ENCODE measurements at places on chromosomes 12 and 14.

GRCh38 chr12:114407842-114408411 is 2.0 kb upstream of the TBX5 start:
- DNase-seq, result no peak

GRCh38 chr12:14018080-14018479 is 36.7 kb upstream of the GRIN2B start:
- no peak for DNase-seq

- DNase-seq, result no peak
These were observed 23.5 kb upstream of the SEL1L start for GRCh38 chr14:81557146-81557545.

DNA sequence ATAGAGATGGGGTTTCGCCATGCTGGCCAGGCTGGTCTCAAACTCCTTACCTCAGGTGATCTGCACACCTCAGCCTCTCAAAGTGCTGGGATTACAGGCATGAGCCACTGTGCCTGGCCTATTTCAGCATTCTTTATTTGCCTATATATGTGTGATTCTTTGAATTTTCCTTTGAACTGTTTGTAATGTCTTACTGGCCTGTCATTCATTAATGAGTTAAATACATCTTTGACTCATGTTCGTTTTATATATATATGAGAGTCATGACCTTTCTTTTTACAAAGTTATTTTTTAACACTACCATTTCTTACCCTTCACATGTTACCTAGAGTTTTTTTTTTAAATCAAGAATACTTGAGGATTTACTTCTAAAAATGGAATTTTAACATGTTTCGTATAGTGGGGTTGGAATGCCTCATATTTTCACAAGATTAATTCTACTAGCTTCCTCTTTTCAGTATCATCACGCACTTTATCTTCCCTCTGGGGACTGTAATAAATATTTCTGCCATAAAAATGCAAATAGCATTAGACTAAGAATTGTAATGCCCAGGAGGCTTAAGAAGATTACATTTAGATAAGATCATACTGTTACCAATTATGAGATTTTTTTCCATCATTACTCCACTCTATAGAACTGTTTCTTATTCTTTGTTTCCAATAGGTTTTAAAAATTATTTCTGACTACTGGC is 66.7 kb downstream of the NTN4 start:
- no peak for DNase-seq

DNA sequence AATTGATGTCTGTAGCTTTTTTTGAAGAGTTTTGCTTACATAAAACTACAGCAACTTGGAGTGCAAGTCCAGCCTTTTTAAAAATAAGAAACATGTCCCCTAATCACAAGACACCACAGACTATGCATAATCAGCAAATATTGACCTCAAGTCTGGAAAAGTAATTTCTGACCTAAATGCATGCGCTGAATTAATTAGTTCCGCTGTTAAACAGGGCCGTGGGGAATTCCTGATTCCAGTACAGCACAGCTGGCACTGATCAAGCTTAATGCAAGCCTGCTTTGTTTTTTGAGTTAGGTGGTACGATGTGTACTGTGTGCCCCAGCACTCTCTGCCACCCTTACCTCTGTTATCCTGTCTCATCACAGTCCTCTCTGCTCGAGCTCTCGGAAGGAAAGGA is 9.2 kb downstream of the MLH3 start:
- no peak for DNase-seq

DNA sequence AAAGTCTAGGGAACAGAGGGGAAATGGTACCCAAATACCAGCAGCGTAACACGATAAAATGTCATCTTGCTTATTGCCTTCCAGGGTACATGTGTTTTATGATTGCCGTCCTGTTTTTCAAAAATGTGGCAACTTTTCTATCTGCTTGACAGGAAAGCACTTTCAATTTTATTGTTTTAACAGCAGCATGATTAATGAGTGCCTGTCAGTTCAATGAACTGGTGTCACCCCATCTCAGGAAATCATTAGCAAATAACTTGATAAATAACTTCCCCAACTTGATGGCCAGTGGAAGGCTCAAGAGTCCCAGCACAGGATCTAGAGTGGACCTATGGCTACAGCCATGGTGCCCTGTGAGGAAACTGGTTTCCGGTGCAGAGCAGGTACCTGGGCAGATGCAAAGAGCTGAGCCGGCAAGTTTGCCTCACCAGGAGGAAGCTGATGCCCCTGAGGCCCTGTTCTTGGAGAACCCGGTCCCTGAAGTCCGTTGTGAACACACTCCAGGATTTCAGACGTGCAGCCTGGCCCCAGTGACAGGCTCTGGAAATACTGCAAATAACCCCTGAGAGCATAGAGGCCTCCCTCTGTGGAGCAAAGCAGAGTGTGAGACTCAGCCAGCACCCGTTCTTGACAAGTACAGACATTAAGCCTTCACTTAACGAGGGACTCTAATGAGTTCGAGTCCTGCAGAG is 173.5 kb upstream of the SFSWAP start:
- DNase-seq, result no peak

GRCh38 chr12:120230326-120230973 is 29.5 kb upstream of the RPLP0 start:
- DNase-seq, result no peak

DNA sequence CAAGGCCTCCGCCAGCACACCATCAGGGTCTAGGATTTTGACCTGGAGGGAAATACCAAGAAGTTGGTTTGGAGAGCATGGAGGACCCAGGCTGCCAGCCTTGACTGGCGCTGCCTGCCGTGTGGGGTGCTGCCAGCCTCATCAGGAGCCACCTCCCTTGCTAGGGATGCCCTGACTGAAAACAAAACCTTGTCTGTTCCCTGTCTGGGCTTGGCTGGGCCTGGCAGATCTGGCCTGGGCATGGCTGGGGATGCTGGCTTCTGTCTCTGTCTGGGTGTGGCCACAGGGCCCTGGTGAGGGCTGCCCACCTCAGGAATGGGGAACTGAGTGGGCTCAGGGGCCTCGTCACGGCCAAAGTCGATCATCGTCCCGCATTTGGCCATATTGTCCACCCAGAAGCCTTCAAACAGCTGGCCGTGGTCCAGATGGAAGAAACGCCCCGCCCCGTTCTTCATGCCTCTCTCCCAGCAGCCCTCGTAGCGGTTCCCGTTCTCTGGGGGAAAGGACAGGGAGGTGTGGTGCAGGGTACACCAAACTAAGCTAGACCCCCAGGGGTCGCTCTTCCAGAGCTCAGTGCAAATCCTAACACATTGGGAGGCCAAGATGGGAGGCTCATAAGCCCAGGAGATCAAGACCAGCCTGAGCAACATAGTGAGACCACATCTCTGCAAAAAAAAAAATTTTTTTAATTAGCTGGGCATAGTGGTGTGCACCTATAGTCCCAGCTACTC is 16.5 kb downstream of the MORN3 start:
- no peak for DNase-seq

GRCh38 chr14:80681651-80682050 is 259.9 kb downstream of the CEP128 start:
- DNase-seq, result no peak

- DNase-seq, result peak; percentile 81
These were observed 5.8 kb upstream of the MFAP5 start for GRCh38 chr12:8668441-8668840.

GRCh38 chr12:113222730-113223531 is 1.7 kb downstream of the TPCN1 start:
- peak; percentile 64 for DNase-seq

DNA sequence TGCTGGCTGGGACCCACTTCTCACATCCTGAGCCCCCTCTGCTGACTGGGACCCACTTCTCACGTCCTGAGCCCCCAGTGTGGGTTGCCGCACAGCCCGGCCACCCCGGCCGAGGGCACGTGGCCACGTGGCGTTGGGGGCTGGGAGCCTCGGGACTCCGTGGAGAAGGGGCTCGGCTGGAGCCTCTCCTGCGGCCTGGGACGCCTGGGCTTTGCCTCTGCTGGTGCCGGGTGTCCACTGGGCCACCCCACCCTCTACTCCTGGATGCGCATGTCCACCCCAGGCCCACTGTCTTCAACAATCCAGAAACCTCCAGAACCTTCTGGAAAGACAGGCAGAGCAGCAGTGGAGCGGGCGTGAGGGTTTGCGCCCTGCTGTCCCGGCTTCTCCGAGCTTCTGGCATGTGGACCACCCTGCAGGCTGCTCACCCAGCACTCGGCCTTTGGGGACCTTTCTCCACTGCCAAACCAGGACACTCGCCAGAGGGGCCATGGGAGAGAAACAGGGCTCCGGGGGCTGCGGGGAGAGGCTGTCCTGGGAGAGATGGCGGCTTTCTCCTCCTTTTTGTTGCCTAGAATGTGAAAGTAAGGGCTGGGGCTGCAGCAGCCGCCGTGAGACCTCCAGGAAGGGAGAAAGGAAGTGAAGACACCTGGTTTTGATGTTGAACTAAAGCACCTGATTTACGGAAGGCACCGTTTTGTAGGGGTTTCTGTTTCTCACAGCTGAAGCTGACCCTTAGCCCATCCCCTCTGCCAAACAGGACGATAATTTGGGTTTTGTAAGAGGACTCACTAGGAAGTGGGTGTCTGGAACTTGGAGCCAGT is 30.0 kb downstream of the NOC4L start:
- no peak for DNase-seq

GRCh38 chr14:81295958-81296923 is 75.5 kb upstream of the GTF2A1 start:
- no peak for DNase-seq

DNA sequence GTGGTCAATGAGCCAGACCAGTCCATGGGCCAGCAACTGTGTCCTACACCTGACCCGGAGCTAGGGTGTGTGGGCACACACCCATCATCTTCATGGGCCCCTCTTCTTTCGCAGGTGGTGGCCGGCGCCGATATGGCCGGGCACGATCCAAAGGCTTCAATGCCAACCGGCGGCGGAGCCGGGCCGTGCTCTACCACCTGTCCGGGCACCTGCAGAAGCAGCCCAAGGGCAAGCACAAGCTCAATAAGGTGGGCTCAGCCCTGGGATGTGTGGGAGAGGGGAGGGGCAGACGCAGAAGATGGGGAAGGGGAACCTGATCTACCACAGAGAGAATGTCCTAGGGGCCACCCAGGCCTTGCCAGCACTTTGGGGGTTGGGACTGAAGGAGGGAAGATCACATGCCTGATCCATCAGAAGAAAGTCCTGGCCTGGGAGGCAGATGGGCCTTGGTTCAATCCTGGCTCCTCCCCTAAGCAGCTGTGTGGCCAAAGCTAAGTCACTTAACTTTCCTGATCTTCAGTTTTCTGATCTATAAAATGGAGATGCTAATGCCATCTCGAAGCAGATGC is 3.8 kb downstream of the KCNH3 start:
- no peak for DNase-seq

DNA sequence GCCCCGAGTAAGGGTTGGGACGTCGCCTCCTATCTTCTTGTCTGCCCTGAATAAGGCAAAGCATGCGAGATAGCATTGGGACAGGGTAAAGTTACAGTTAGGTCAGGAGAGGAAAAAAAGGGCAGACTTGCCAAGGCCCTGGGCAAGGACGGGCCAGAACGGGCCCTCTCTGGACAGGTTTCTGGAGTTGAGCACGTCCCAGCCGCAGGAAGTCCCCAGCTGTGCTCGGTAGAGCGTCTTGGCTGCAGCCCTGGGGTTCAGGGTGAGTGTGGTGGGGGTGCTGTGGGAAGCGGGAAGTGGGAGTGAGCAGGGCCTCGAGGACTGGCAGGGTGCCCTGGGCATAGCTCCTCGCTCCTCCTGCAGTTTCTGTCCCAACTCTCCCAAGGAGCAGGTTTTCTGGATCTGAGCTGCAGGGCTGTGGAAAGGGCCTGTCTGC is 5.4 kb downstream of the RPS6KL1 start:
- DNase-seq, result peak; percentile 77

DNA sequence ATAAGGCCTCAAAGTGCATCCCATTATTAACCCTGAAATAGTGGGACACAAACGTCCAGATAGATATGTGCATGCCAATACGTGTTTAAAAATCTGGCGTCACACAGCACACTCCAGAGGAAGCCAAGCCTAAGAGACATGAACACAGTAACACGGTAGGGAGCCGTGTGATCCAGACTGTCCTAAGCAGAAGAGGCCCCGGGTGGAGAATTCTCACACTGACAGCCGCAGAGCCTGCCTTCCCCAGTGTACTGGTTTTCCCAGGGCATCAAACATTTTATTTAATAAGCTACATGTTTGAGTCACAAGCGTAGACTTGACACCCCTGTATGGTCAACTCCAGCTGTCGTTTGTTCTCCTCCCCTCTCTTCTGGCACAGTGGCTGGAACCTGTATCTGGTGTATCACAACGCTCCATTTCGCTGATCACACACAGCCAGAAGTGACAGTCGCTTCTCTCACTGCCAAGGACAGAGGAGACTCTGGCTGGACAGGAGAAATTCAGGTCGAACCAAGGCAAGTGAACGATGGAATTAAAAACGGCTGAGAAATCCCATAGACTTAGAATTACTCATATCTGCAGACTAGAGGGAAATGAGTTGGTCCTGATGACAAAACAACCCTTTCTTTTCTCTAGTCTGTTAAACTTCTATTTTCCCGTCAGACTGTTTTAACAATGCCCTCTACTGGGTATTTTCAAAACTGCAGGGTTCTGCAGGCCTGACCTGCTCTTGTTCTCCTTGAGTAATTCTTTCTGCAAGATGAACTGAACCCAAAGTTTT is 359.9 kb downstream of the RGS6 start:
- DNase-seq, result no peak

- peak; percentile 68 for DNase-seq
These were observed 4.1 kb upstream of the CCND2 start for GRCh38 chr12:4269279-4269991.

GRCh38 chr14:80535171-80535570 is 323.9 kb upstream of the DIO2 start:
- DNase-seq, result no peak

- DNase-seq, result no peak
These were observed 19.3 kb downstream of the OS9 start for GRCh38 chr12:57713209-57713608.

DNA sequence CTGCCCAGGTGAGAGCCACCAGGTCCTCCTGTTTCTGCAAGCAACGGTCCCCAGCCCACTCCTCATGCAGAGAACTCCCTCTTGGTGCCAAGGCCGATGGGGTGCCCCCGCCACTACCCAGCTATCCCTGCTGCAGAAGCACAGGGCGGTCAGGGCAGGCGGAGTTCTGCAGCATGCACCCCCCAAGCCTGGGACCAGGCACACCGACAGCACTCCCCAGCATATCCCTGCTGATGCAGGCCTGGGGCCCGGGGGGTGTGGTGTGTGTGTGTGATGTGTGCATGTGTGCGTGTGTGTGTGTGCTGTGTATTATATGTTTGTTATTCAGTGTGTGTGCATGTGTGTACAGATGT is 27.7 kb upstream of the FZD10 start:
- no peak for DNase-seq

- no peak for DNase-seq
These were observed 137.4 kb downstream of the AEBP2 start for GRCh38 chr12:19576506-19577280.

GRCh38 chr12:26017484-26018211 is 59.2 kb downstream of the RASSF8 start:
- no peak for DNase-seq

- DNase-seq, result no peak
These were observed 18.9 kb downstream of the PPP1R13B start for GRCh38 chr14:103828315-103828967.

GRCh38 chr14:89455412-89455811 is 38.4 kb upstream of the FOXN3 start:
- DNase-seq, result no peak

- no peak for DNase-seq
These were observed 13.2 kb downstream of the FMNL3 start for GRCh38 chr12:49693931-49694444.

GRCh38 chr12:17296882-17297281 is 690.9 kb upstream of the LMO3 start:
- no peak for DNase-seq
